ENCODE measurements at places on chromosomes 2 and 18.

- no peak for DNase-seq
These were observed 174.0 kb upstream of the SESTD1 start for GRCh38 chr2:179438654-179439053.

- no peak for DNase-seq
These were observed 36.4 kb downstream of the CACNB4 start for GRCh38 chr2:152062125-152063091.

DNA sequence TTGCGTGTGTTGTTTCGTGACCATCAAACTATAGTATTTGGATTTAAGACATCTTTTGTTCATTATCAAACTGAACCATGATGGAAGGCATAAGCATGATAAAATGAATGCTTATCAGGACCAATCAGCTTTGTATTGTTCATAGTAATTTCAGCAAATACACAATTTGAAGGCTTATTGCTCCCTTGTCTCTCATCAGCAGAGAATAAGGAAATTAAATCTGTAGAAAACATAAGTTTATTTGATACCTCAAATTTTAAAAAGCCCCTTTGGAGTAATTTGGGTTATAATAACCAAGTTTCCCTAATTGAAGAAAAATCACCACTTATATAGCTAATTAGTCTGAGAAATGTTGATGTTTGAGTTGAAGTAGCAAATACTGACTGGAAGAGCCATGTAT lies 705.7 kb downstream of the NUP35 start:
- DNase-seq, result no peak

GRCh38 chr2:47112665-47113435 lies 42.3 kb downstream of the STPG4 start:
- DNase-seq, result no peak

DNA sequence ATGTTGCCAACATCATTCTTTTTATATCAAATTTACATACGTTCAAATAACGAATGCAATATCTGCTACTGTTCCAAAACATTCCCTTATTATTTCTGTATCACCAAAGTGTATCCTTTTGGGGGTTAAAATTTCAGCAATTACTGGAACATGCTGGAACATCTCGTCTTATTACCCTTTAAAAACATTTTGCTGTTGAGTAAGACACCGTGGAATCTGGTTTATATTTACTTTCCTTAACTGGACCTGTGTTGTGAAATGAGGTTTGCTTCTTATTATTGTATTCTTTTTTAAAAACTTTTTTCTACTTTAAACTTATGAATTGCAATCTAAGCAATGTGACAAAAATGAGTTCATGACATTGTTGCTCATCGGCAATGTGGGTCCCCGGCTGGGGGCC lies 87.4 kb upstream of the PTPRM start:
- DNase-seq, result no peak

DNA sequence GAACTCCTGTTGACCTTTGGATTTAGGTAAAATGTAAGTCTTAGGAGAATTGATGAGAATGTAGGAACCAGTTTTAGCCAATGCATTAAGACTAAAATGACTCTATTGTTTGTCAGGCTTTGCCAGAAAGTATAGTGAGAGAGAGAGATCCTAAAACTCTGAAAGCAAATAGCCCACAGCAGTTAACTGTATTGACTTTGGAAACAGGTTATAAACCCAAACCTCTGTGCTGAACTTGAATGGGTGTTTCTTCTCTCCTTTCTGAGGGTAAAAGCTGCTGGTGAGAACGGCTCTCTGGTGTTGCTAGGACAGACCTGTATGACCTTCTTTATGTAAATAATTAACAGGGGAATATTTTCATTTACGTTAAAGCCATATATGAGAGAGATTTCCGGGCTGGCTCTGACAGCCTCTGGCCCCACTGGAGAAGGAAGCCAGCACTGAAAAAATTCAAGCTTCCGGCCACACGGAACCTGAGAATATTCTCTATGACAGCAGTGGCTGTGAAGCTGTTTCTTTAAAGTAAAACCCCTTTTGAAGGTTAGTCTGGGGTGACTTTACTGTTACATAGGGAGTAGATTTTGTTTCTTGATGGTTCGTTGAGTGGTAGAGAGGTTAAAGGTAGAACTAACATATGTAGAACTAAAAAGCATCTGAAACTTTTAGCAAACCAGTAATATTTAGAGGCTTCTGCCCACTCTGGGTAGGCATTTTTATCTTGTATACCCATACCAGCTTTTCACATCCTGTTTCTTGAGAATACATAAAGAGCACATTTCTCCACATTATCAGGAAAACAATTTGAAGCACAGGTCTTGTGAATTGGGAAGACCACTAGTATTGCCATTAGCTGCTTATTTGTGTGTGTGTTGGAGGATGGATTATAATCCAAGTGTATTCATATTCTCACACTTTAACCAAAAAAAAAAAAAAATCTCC lies 123.8 kb downstream of the SPTBN1 start:
- peak; percentile 68 for DNase-seq

DNA sequence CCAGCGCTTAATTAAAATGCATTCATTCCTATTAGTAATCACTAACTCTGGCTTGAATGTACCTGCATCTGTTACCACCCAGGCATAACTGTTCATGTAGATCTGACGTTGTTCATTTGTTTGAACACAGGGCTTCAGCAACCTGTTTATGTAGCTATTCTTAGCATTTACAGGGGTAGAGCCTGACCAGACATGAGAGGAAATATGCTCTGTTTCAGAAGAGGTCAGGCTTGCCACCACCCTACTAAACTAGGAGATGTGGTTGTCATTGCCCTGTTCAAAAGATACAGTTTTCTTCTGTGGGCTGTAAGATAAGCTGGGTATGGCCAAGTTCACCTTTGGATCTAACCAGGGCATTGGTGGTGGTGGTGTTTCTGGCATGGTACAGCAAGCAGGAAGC lies 8.8 kb downstream of the MGAT5 start:
- DNase-seq, result no peak

DNA sequence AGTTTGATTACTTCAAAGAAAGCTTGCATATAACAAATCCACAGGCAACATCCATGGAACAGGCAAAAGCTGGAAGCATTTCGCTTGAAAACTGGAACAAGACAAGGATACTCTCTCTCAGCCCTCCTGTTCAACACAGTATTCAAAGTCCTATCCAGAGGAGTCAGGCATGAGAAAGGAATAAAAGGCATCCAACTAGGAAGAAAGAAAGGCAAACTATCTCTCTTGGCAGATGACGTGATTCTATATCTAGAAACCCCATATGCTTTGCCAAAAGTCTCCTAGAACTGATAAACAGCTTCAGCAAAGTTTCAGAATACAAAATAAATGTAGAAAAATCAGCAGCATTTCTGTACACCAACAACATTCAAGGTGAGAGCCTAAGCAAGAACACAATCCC lies 34.1 kb upstream of the MC4R start:
- DNase-seq, result no peak

GRCh38 chr2:152715854-152716428 lies 1.3 kb downstream of the PRPF40A start:
- DNase-seq, result peak; percentile 47

DNA sequence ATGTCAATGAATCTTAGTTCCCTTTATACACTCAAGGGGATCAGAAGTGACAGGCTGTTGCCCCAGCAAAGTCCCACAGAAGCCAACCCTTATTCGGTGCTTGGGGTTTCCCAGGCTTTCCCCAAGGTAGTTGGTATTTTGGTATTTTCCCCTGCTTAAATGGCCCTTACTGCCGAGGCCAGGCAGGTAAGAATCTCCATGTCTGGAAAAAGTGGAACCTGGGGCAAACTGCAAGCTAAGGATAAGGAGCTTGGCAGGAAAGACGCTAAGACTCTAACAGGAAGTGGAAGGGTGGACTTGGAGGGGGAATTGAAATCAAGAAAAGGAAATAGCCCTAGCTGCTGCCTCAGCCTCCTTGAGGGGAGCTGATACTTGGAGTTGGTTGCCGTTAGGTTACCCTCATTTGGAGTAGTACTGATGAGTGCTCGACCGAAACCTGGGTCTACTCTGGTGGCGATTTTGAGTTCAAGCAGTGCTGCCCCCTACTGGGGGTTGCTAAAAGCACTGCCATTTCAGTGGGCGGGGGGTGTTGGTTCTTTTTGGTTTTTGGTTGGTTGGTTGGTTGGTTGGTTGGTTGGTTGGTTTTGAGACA lies 3.3 kb upstream of the GPBAR1 start:
- DNase-seq, result peak; percentile 41

- no peak for DNase-seq
These were observed 240.8 kb upstream of the RGPD4 start for GRCh38 chr2:107585851-107586250.

- DNase-seq, result no peak
These were observed 331.3 kb upstream of the DCC start for GRCh38 chr18:52008736-52009135.

GRCh38 chr2:219636144-219636915 lies 8.9 kb downstream of the SLC4A3 start:
- no peak for DNase-seq

- DNase-seq, result no peak
These were observed 288.5 kb downstream of the SP3 start for GRCh38 chr2:173676647-173677046.

DNA sequence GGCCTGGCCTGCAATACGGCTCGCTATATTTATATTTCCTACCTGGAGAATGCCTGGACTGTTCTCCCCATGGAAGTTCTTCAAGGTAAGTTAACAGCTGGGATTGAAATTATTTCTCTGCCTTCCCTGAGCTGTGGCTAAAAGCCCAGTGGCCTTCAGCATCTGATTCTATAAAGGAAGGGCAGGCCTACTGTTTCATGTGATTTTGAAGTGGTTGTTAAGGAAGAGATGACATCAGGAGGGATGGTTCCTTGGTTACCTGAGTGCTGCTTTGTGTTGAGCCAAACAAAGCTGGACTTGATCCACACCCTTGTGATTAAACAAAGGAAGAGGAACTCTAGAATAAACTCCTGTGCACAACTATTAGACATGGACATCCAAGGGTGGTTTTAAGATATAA lies 61.6 kb downstream of the MFSD6 start:
- DNase-seq, result no peak

GRCh38 chr18:12585218-12585617 lies 72.7 kb downstream of the SPIRE1 start:
- no peak for DNase-seq

GRCh38 chr2:85553184-85553583 lies 8.1 kb downstream of the GGCX start:
- DNase-seq, result no peak

- peak; percentile 55 for DNase-seq
These were observed 1.5 kb downstream of the ATP6V1B1 start for GRCh38 chr2:70936979-70937811.

DNA sequence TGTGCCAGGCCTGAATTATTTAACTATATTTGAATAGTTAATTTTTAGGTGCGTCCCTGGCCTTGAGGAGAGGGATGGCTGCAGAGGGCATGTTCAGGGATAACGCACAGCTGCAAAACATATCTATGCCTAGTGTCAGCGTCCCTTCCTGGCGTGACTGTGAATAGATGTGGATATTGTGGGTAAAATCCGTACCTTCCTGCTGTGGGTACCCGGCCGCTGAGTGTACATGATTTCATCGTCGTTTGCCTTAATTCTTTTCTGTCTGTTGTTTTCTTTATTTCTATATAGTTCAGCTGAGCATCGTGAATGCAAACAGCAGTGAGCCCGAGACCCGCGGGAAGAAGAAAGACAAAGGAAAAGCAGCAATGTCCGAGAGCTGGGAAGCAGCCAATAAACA lies 25.0 kb upstream of the MC2R start:
- DNase-seq, result no peak

GRCh38 chr18:58360324-58360723 lies 268.6 kb downstream of the ALPK2 start:
- DNase-seq, result no peak

DNA sequence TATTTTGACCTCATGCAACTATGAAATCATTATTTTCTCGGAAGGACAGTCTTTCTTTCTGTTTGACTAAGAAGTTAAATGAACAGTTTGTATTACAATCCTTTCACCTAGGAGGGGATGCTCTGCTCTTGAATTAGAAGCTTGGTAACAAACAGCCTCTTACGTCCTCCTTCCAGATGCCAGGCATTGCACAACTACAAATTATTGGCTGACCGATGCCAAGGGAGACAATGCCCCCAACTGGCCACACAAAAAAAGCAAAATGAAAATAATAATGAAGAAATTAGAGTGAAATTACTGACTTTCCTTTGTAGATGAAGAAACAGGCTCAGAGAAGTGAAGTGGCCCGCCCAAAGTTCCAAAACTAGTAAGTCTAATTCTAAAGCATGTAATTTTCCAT lies 177.9 kb downstream of the CYRIA start:
- peak; percentile 42 for DNase-seq

DNA sequence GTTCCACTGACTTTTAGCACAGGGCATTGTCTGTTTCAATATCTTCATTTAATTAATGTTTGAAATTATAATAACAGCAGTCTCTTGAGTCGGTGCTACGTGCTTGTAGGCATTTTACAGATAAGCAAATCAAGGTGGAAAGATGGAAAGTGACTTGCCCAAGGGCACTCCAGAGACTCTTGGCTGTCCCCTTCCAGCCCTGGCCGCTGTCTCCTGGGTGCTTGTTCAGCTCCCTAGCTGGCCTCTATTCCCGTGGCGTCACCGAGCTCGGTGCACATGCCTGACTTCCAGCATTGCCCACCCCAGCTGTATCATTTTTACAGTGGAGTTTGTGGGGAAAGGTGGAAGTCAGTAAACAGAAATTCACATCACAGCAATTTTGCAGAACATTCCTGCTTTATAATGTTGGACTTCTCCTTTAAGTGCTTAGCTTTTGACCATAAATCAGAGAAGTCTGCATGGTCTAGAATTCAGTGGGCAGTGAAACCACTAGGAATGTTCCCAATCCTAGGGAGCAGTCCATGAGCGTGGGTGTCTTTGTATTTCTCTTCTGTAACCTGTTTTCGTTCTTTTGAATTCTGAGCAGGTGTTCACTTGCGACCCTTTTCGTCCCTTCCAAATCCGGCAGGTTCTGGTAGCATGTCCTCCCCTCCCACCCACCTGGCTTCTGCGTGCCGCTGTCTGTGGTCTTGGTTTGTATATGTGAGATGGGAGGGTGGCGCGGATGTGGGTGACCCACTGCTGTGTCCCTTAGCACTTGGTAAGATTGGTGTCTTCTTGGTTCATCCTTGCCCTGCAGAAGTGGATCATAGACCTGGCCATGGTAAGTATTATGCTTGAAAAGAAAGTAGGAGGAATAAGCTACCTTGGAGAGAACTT lies 8.4 kb downstream of the SLC66A3 start:
- DNase-seq, result no peak

DNA sequence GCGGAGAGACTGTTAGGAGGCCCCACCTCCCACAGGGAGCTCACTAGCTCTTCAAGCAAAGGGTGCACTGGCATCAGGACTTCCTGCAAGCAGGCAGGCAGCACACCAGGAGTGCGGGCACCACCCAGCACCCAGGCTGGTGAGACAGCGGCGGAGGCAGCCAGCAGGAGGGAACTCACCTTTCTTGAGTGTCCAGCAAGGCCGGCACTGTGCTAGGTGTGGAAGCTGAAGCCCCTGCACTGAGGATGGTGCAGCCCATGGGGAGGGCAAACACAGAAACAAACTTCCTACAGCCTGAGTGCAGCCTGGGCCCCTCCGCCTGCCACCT lies 100.7 kb upstream of the ID2 start:
- DNase-seq, result no peak

DNA sequence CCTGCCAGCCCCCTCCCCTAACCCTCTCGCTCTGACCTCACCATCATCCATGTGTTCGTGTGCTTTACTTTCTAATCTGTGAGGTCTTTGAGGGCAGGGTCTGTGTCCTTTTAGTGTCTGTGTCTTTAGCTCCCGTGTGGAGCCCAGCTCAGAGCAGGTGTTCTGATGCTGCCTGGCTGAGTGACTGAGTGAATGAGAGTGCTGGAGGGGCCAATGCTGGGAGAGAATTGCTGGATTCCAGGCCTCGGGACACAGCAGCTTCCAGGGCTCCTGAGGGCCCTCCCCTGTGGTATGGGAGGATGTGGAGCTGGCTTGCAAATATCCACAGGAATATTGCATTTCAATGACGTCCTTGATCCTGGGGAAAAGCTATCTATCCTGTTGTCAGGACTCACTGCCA lies 160.6 kb downstream of the ANKRD30B start:
- DNase-seq, result no peak
